ENCODE measurements at places on chromosomes 2 and 18.

- DNase-seq = no peak
Measured at GRCh38 chr2:234292205-234292961, 204.5 kb downstream of the ARL4C start.

- DNase-seq = no peak
Measured at GRCh38 chr18:47870605-47871004, 59.9 kb downstream of the SMAD2 start.

DNA sequence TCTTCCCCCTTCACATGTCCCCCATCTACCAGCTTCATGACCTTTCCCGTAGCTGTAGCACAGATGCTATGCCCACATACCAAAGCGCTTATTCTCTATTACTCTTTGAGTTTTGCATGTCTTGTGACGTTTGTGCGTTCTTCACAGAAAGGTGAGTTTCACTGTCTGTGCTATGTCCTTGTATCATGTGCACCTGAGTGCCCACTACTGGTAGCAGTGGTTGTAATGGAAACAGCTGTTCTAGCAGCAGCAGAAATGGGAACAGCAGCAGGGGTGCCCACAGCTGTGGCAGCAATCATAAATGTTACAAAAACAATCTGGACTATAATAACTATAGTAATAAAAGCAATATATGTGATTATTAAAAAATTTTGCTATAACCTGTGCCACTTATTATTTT lies 127.1 kb downstream of the STK39 start:
- no peak for DNase-seq

- DNase-seq = no peak
Measured at GRCh38 chr18:25360301-25360899, 8.4 kb upstream of the ZNF521 start.

GRCh38 chr18:39693359-39693758 lies 2127.8 kb upstream of the CELF4 start:
- no peak for DNase-seq

- DNase-seq = no peak
Measured at GRCh38 chr2:10930721-10931516, 19.2 kb downstream of the KCNF1 start.

DNA sequence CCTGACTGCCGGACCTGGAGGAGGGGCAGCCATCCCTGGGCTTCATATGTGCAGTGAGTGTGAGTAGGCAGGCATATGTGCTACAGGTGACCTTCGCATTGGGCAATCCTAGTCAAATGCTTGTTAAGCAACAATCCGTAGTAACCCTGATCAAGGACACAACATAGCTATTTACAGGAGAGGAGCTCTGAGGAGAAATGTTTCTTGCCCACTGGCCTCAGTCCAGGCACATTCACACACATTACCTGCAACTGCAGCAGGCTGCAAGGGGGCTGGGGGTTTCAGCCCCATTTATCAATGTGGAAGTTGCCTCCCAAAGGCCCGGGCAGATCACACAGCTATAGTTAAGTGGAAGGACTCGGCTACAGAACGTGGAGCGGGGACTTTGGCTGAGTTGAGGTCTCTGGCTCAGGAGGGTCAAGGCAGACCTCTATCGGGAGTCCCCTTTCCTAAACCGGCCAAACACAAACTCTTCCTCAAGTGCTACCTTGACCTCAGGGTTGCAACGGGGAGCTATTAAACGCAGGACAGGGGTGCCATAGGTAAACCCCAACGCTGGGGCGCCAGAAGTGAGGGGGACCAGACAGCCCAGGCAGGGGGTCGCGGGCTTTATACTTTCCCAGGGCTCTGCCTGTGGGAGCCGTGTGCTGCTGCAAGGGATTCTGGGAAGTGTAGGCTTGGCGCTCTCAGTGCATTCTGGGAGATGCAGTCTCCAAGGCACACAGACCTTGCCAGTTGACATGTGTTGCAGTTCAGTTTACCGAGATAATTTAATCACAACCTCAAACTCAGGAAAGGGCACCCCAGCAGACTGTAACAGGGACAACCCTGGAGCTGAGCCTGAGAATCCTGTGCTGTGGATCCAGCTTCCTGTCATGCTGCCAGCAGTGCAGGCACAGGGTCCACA lies 9.4 kb downstream of the KHK start:
- DNase-seq = peak; percentile 75

GRCh38 chr2:144350151-144350802 lies 169.6 kb downstream of the ZEB2 start:
- no peak for DNase-seq

GRCh38 chr2:134910763-134911399 lies 7.7 kb upstream of the CCNT2 start:
- DNase-seq = no peak

DNA sequence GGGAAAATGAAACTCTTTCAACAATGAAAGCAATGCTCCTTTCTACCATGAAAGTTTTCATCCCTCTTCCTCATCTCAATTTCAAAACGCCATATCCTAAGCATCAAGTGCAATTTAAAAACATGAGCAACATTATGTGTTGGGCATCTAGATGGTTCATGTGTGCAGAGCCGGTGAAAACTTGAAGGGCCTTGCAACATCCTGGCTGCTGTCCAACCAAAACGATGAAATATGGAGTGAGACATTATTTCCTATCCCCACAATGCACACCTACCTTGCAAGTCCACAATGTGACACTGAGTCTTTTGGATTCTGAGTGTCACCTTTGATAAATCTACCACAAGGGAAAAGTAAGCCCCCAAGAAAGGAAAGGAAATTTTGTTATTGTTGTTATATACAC lies 110.0 kb downstream of the NCKAP5 start:
- no peak for DNase-seq

- no peak for DNase-seq
Measured at GRCh38 chr2:17460371-17461086, 57.7 kb downstream of the RAD51AP2 start.

GRCh38 chr2:142725386-142725785 lies 152.1 kb upstream of the KYNU start:
- DNase-seq = no peak

- no peak for DNase-seq
Measured at GRCh38 chr18:76687304-76687962, 134.9 kb upstream of the ZNF236 start.

DNA sequence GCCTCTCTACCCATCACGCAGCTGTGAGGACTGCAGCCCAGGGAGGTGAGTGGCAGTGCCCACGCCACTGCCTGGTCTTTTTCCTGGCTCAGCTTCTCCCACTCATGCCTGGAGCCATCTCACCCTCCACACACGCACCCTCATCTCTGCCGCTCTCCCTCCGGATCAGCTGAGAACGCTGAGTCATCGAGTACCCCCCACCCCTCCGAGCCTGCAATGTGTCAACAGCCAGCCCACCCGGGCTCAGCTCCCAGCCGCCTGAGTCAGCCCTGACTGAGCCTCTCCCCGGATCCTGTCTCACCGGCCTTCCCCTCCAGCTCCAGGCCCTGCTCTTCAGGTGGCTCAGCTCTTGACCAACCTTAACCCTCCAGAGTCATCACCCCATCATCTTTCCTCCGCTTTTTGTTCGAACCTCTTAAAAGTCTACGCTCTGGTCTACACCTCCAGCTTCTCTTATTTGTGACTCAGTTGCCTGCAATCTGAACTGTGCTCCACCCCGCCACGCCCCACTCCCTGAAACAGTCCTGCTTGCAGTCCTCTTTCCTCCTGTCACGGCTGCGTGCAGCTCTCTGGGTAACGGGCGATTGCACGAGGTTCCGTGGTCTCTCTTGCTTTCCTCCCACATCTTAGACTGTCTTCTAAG lies 94.4 kb upstream of the ASAP2 start:
- DNase-seq = no peak

GRCh38 chr18:66646609-66647008 lies 42.7 kb upstream of the CDH19 start:
- DNase-seq = no peak

DNA sequence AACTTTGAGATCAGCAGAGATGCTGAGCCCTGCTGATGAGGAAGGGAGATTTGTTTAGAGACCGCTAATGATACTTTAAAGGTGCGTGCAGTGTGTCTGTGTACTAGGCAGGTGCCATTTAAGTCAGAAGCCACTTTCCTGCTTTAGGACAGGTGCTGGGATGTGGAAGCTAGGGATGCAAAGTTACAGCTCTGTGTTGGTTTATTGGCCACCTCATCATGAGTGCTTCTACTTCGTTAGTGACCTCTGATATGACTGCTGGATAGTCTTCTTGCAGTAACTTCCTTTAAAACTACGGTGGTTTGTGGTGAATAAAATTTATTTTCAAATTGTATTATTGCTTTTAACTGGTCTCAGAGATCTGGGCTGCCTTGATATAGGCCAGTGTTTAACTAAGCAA lies 44.1 kb downstream of the FMNL2 start:
- no peak for DNase-seq

- no peak for DNase-seq
Measured at GRCh38 chr18:21100146-21100545, 11.5 kb downstream of the ROCK1 start.

DNA sequence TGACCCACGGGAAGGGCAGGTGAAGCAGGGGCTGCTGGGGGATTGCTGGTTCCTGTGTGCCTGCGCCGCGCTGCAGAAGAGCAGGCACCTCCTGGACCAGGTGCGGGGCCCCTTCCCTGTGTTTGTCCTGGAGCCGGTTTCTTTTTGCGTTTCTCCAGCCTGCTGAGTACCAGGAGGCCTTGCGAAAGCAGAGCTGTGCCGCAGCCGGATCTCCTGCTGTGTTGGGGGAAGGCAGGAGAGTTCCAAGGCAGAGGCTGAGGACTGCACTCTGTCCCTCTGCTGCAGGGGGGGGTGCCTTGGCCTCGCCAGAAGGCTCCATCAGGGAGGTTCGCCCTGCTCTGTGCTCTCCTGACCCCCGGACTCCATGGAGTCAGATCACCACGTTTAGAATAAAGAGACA lies 2.8 kb downstream of the CAPN10 start:
- no peak for DNase-seq

DNA sequence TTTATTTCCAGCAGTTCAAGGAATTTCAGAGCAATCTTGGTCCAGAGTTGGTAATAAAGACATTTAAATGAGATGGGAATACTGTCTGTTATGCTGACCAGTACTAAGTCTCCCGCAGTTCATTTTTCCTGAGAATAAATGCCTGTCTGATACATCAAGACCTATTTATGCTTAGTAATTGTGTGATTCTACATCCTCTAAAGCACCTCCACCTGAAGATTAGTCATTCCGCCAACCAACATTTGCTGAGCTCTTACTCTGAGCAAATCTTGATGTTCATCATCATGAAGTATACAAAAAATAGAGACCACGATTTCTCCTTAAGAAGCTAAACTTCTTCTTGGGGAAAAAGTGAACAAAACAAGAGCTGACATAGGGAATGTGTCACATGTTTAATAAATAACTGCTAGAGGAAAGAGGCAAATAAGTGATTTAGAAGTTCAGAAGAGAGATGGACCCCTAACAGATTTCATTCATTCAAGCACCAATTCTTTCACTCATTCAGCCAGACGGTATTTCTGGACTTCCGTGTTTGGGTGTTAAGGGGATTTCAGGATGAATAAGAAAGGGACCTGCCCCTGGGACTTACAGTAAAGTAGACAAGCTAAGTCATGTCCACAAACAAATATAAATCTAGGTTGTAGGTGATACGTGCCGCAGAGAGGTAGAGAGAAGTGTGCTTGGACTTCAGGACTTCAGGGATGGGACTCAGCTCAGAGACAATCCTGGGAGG lies 34.2 kb upstream of the PPP4R1 start:
- no peak for DNase-seq

GRCh38 chr18:70907673-70908072 lies 618.8 kb downstream of the SOCS6 start:
- DNase-seq = no peak

- DNase-seq = no peak
Measured at GRCh38 chr18:45260125-45260524, 355.2 kb upstream of the SLC14A2 start.

DNA sequence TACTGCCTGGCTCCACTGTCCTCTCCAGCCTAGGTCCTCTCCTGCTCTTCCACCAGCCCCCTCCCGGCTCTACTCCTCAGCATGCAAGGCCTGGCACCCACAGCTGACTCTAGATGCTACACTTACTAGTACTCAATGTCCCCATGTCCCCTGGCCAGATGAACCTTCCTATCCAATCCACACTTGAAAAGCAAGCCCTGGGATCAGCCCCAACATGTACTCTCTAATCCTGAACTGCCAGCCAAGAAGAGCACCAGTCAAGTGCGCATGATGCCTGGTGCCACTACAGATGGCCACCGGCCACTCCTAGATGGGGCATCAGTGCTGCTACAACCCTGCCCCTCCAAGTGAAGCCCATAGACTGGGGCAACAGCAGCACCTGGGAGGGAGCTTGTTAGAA lies 168.2 kb downstream of the STK39 start:
- no peak for DNase-seq

- no peak for DNase-seq
Measured at GRCh38 chr2:230797515-230798495, 66.9 kb upstream of the ITM2C start.

GRCh38 chr2:235541838-235542549 lies 48.2 kb downstream of the AGAP1 start:
- peak; percentile 66 for DNase-seq

DNA sequence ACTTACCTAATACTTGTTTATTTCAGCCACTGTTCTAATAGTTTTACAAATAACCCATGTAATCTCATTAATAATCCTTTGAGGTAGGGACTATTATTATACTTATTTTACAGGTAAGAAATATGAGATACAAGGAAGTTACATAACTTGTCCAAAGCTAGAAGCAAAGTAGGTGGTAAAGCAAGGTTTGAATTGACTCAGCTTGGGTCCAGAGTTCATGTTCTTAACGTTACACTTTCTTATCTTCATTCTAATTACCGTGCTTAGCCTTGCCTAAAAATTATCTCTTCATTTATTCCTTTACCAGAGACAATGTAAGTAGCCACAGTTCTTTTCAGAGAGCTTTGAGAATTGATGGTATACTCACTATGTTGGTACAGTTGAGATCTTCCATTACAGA lies 743.6 kb downstream of the KCNJ3 start:
- no peak for DNase-seq

DNA sequence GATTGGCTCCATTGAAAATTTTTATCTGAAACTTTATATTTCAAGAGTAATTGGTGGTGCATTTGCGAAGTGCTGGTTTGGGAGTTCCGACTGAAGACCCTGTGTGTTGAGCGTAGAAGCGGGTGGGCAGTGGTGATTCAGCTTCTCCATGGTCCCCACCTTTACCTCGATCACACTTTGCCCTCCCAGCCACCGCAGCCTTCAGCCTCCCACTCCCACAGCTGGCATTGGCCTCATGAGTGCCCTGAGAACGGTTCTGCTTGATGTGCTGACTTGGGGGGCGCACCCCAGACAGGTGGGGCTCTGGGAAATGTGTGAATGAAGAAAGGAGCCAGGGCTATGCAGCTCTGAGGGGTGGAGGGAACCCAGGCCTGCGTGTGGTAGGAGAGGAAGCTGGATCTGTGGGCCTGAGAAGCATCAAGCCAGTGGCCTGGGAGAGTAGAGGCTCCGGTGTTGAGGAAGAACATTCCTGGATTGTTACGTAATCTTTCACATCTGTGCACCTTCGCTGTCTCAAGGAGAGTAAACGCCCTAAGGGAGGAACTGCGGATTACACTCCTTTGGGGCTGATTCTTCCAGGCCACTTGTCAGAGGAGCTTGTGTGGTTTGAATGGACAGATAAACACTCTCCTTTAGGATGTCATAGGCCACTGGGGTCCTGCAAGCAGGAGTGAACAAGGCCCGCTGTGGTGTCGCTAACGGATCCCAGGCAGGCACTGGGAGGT lies 83.8 kb downstream of the NPAS2 start:
- no peak for DNase-seq

Data from HuH-7.5 (cell line).